Activated CD8-positive, alpha-beta memory T cell treated with anti-CD3 and anti-CD28 coated beads, Interleukin-2, amount 50 U/mL, for 48 hours (primary cell): ENCODE measurements at places on chromosomes 4 and X.

DNA sequence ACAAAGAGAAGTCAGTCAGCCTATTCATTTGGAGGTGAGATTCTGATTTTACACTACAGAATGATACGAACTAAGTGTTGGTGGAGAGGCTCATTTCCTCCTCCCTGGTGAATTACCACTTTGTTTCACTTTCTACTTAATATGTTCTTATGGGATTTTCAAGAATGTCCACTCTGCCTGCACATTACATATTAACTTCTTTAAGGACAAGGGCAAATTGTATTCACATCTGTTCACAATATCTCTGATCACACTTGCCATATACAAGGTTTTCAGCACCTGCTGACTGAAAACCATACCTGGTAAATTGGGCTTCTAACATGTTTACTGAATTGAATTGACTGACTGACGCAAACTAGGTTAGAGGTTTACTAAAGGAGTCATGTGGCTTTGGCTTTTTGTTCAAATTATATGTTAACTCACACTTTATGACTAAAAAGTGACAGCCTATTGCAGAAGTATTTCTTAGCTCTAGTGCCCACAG lies 188.4 kb upstream of the MBNL3 start:
- DNase-seq, result no peak

- DNase-seq, result no peak
Observed at GRCh38 chrX:132810964-132811712, 147.3 kb downstream of the HS6ST2 start.

DNA sequence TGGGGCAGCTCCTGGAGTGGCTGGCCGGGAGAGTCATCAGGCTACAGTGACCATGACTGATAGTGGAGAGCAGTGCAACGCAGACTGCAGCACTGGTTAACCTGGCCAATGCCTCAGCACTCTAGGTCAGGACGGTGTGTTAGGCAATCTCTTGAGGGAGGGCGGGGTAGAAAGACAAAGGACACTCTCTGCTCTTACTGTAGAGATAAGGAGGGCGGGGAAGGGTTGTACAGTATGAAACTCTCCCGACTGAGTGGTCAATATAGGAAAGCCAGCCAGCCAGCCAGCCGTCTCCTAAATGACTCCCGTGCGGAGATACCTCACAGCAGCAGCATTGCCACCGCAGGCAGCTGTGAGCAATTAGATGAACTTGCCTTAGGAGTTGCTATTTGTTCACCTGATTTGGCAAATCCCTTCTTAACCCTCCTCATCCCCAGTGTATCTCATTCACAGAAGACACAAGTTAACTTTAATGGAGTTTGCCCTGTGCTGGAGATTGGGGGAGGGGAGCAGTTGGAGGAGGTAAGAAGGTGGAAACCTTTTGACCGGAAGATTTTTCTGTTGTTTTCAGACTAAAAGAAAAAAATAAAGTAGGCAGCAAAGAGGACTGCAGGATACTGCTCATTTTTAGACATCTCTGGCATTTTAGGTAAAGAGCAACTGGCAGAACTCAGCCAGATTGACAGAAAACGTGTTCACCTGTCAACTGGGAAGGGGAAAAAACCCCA lies 330.5 kb downstream of the HNRNPD start:
- DNase-seq, result no peak

- DNase-seq, result no peak
Observed at GRCh38 chr4:53697016-53697685, 105.9 kb upstream of the LNX1 start.

DNA sequence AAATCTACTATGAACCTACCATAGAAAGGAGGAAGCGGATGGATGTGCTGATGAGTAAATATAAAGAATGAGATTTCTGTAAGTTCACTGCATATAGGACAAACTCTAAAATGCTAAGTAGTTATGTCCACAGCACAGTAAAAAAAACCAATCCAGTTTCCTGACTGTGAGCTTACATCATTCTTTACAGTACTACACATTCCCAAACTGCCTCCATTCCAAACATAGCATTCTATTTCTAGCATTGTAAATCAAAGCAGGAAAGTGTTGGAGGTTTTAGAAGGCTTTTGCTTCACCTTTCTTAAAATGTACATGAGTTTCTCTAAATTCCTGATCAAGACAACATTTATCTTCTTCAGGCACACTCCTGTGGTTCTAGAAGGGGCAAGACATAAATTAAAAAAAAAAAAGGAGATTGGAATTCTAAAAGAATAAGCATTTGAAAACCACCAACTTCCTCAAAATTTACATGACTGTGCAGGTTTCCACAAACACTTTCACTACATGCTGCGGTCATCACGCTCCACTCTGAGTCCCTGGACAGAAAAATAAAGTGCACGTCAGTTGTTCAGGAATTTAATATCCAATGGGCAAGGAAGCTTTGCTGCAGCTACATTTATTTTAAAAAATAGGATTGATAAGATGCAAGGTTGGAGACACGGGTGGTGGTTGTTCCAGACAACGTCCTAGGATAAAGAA lies 297.6 kb upstream of the STS start:
- DNase-seq, result no peak

- DNase-seq, result no peak
Observed at GRCh38 chr4:54574500-54574899, 83.3 kb upstream of the KIT start.

DNA sequence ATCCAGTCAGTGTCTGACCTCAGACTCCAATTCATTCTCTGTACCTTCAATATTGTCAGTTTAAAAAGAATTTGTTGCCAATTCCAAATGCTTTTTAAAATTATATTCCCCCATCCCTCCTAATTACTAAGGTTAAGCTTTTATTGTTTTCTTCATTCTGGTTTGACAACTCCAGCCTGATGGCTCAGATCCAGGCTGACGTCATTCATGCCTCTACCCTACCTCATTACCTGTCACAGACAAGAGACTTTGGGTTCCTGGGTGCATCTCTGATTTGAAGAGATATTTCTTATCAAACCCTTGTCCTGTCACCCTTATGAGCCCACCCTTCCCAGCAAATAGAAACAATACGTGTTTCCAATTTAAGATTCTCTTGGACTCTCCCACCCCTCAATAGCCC lies 300.2 kb upstream of the CLNK start:
- DNase-seq, result no peak

DNA sequence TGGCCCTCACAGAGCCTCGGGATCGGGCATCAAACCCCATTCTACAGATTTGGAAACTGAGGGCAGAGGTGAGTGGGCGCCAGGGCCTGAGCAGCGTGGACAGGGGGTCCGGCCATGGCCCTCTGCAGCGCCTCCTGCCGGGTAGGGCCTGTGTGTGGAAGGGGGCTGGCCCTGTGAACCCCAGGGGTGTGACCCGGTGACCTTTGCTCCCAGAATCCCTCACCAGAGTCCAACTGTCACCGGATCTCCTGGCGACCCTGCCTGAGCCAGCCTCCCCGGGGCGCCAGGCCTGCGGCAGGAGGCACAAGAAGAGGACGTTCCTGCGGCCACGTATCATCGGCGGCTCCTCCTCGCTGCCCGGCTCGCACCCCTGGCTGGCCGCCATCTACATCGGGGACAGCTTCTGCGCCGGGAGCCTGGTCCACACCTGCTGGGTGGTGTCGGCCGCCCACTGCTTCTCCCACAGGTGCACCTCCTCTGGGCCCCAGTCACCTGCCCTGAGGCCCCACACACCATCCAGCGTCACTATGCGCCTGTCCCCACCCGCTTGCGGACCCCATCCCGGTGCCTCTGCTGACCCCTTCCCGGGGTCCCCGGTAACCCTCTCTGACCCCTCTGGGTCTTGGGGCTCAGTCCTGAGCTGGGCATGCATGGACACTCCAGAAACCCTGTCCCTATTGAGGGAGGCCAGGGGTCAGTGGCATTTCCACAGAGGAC lies 4.2 kb downstream of the HGFAC start:
- no peak for DNase-seq

DNA sequence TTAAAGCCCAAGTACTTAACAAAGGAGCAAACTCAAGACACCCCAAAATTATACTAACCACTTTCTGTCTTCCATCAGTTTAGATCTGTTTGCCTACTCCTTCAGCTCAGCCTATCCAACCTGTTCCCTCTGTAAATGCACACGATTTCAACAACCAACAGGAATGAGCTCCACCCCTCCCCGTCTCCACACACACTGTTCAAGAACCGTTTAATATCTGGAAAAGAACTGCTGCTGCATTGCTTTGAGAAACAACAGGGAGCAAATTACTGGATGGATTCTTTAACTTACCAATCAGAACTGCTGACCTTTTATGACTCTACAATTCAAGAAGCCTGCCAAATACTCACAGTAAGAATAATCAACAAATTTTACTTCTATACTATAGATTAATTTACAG lies 87.0 kb downstream of the FBXW7 start:
- DNase-seq, result no peak

GRCh38 chr4:158809611-158810486 lies 41.0 kb downstream of the FNIP2 start:
- no peak for DNase-seq

DNA sequence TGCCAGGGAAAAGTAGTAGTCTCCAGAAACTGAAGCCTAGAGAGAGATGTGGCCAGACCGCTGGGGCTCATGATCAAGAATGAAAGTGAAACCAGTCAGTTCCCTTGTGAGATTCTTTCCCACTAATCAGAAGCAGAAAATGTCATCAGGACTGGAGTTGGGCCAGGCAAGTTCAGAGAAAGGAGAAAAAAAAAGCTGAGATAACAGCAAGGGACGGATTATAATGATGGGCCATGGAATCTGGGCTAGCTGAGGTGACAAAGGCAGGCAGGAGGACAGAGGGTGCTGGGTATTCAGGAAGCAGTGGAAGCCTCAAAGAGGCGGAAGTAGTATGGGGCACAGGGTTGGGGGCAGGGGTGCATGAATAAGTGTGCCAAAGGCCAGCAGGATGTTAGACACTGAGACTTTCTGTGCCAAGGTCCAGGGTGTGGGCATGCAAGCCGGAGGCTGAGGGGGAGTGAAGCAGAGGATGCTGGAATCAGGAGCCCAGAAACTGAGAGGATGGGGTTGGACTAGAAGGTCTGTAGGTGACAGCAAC lies 2.5 kb downstream of the CXorf38 start:
- peak; percentile 54 for DNase-seq

GRCh38 chrX:139736151-139736550 lies 28.2 kb upstream of the MCF2 start:
- no peak for DNase-seq

GRCh38 chrX:85115252-85115651 lies 111.6 kb downstream of the APOOL start:
- DNase-seq, result no peak

DNA sequence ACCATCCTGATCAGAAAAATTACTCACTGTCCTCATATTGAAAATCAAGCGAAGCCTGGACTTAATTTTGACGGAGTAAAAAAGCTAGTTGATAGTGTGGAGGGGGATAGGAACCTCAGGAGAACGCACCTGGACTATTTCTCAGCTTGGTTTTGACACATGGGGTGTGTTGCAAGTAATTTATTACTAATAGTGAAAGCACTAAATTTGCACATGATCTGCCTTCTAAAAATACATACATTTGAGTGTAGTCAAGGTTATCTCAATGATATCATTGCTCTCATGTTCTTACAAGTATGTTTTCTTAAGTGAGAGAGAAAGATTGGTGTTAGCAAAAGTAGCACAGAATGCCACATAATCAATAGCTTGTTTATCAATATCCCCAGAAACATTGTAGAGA lies 29.5 kb downstream of the LRIT3 start:
- DNase-seq, result no peak

- DNase-seq, result no peak
Observed at GRCh38 chrX:47808904-47809788, 27.6 kb upstream of the ZNF81 start.

- no peak for DNase-seq
Observed at GRCh38 chrX:148785256-148785655, 284.8 kb downstream of the AFF2 start.

- DNase-seq, result no peak
Observed at GRCh38 chrX:45711231-45711630, 510.6 kb upstream of the DIPK2B start.

- DNase-seq, result no peak
Observed at GRCh38 chr4:154033921-154034320, 245.0 kb upstream of the SFRP2 start.

GRCh38 chr4:99808260-99808857 lies 8.3 kb upstream of the DAPP1 start:
- DNase-seq, result peak; percentile 84

DNA sequence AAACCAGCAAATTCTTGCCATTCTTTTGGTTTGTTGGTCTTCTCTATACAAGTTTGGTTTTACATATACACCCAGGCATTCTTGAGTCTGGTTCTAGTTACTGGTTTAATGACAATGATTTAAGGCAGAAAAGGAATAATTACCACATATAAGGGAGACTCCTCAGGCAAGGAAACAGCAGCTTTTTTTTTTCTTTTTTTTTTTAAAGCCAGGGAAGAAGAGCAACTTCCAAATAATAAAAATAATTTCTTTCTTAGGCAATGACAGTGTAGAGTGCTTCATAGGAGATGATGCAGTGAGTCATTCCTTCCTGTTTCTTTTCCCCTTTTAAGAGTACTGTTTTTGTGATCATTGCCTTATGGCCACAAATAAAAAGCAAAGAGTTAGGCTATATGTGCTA lies 289.7 kb downstream of the DKK2 start:
- no peak for DNase-seq

DNA sequence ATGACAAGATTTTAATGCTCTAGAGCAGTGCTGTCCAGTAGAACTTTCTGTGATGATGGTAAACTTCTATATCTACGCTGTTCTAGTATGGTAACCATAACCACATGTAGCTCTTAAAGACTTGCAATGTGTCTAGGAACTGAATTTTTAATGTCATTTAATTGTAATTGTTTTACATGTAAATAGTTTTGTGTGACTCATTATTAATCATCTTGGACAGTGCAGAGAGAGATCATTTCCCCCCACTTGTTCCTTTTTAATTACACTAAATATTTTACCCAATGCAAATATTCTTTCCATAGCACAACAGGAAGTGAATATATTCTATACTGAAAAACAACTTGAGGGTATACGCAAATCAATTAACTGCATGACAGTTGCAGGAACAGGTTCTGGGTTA lies 5.8 kb downstream of the ATG4A start:
- DNase-seq, result no peak

DNA sequence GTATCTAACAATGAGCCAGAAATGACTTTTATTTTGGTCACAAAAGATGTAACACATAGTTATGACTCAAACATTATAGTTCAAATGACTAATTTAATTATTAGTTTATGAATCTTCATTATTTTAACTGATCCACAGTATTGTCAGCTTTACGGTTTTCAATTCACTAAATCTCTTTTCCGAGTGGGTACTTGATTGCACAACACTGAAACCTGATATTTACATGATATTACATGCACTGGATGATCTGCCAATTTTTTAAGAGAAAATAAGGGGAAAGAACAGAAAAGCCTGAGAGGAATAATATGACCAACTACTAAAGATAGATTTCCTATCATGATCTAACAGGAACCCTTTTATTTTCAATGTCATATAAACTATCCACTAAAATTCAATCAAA lies 1446.0 kb downstream of the FSTL5 start:
- no peak for DNase-seq

DNA sequence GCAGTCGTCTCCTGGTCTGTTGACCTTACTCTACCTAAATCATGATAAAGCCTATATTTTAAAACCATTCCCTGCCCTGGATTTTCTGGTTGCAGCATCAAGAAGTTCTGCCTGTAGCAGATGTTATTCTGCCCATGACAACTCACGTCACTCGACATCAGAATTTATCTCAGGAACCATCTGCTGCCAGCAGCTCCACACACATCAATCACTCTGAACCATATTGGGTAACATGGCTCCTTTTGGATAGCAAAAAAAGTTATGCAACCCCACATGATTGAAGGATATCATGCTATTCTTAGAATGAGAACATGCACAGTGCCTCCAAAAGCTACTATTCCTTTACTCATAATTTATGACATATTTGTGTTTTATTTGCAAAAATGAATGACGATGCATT lies 341.4 kb downstream of the DHRSX start:
- no peak for DNase-seq

- DNase-seq, result no peak
Observed at GRCh38 chr4:108540536-108540935, 79.8 kb upstream of the RPL34 start.
